ENCODE measurements at places on chromosomes 3 and 15.
A peak's percentile ranks its signal among the peaks of the same experiment; 100 is the strongest.

DNA sequence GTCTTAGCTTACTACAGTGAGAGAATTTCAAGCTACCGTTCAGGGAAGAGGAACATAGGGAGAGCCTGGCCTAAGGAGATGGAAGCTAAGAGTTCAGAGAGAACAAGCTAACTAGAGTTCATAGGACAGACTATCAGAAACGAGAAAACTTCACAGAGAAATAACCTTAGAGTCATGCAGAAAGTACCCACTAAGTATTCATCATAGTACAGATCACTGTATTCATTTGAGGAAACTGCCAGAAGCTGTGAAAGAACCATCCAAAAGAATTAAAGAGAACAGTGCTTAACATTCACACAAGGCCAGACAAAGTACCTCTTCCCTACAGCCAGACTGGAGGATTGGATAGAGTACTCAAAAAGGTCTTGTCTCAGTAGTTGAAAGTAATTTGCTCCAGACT is 15.2 kb upstream of the GBE1 start:
- no peak for DNase-seq

GRCh38 chr3:53224026-53224425 is 31.8 kb downstream of the TKT start:
- DNase-seq = no peak

DNA sequence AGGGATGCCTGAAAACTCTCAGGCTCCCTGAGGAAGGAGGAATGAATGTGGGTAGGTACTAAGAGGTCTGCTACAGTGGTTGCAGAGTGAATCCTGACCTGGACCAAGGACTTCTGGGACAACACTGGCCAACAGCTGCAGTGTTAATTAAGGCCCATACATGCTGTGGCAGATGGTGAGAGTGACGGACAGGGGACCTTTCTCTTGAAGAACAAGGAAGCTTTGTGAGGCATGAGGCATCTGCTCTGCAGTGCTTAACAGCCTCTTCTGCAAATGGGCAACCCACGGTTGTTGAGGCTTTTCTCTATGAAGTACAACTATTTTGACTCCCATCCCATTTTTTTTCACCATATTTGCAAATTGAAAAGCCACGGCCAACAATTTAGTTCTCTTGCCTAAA is 26.6 kb upstream of the ACAN start:
- no peak for DNase-seq

- no peak for DNase-seq
These were observed 167.8 kb downstream of the ALCAM start for GRCh38 chr3:105534491-105534890.

DNA sequence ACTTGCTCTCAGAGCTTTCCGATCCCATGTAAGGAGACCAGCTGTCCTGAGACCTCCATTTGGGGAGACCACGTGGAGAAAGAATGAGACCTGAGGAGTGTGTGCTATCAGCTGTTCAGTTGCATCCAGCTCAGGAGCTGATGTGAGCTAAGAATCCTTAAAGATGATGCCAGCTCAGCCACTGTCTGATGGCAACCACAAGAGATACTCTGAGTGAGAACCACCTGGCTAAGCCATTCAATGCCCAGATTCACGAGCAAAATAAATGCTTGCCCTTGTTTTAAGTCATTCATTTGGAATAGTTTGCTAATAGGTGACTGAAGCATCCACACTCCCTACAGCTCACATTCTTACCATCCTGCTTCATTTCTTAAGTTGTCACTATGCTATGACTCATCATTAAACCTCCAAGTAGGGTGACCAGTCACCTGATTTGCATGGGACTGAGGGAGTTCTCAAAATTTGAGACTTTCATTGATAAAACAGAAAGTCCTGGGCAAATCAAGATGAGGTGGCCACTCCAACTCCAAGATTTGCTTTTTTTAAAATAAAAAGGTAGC is 56.4 kb downstream of the SPTSSB start:
- no peak for DNase-seq

GRCh38 chr3:10023587-10024310 is 2.5 kb upstream of the FANCD2 start:
- DNase-seq = peak; percentile 45

DNA sequence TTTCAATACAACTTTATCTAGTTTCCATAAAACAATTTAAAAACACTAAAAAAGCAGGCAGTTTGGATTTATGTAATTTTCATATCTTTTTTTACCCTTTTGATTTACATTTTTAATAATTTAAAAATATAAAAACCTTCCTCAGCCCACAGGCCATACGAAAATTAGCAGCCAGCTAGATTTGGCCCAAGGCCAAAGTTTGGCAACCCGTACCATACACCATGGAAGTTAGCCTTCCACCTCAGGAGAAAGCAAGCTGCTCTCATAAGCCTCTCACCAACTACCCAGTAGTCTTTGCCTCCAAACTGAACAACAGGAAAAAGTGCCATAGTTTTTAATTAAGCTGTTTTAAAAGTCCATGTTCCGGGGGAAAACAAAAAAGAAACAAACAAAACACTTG is 107.3 kb upstream of the TRIM42 start:
- DNase-seq = no peak

DNA sequence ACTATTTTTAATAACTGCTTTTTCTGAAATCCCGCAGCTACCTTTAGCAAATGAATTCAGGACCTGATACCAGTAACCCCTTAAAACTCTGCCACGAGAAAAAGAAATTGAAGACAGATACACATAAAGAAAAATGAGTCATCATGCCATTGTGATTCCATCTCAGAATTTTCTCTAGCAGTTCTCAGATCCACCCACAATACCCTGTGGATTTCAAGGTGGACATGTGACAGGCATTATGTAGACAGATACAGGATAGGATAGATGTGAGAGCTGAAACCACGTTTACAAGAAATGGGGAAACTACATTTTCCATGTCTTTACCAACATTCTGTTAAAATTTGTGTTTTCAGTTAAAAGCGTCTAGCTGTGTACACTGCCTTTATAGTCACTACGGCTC is 291.9 kb upstream of the NR2F2 start:
- no peak for DNase-seq
